ENCODE measurements at places on chromosomes 1 and 21.

DNA sequence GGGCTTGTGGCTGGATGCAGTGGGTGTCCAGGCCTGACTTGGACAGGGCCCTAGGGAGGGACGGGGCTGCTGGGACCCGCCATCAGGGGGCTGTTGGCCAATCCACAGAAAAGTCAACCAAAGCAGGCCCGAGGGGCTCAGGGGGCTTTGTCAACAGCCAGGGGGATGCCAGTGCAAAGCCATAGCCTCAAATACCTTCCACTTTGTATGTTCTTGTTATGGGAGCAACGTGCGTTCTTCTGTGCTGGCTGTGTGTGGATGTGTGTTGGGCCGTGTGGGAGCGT is 35.4 kb upstream of the ARF1 start:
- no peak for DNase-seq

- no peak for DNase-seq
These were observed 28.7 kb downstream of the KCNA3 start for GRCh38 chr1:110645821-110646735.

DNA sequence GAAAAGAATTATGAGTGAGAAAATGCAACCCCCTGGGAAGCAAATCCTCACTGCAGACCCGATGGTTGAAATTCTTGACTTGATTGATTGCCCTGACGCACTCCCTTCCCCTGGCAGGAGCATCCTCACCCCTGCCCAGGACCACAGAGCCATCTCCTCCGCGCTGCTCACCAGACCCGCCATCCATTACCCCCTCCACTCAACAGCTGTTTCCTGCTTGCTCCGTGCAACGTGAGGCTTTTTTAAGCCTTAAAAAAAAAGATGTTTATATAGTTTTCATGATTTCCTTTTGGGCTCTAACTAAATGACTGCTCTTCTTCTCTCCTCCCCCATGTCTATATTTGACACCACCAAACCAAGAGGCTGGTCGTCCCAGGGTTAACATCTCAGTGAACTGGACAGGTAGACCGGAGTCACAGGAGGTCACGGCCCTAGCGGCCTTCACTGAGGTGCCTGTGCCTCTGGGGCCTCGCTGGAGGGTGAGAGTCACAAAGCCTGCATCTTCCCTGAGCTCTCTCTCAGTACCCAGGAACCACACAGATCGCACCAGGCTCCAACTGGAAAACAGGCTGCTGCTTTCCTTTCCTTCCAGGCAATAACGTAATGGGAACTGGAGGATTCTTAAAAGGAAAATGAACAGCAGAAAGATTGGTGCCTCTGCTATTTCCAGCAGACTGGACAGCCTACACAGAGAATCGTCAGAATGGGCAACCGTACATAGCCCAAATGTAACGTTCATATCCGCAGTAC is 49.8 kb downstream of the ZBTB18 start:
- no peak for DNase-seq

DNA sequence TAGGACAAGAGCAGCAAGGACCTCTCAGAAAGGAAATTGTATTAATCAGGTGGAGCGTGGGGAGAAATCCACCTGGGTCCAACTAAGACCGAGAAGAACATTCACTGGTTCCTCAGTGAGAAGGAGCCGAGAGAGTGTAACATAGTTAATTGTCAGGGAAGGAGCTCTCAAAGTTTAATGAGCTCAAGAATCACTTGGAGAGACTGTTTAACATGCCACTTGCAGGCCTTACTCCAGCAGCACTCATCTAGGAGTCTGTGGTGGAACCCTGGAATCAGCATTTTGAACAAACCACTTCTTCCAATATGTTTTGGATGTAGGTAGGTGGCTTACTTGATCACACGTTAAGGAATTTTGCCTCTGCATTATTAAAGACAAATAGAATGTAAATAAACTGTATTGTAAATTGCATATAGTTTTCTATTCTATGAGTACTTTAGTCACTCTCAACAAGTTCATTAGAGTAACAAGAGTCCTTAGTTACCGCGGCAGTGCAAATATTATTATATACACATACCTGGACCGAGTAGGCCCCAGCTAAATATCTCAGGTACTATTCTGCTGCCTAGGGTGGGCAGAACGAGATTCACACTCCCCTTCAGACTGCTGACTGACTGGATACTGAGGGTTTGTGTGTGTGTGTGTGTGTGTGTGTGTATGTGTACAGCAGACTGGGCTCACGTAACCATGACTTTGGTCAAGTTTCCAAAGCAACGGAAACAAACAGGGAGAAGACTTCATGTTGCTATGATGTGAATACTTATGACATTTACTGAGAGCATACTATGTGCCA is 203.2 kb upstream of the USP24 start:
- DNase-seq: no peak

- no peak for DNase-seq
These were observed 122.3 kb downstream of the TLR5 start for GRCh38 chr1:223020770-223021169.

DNA sequence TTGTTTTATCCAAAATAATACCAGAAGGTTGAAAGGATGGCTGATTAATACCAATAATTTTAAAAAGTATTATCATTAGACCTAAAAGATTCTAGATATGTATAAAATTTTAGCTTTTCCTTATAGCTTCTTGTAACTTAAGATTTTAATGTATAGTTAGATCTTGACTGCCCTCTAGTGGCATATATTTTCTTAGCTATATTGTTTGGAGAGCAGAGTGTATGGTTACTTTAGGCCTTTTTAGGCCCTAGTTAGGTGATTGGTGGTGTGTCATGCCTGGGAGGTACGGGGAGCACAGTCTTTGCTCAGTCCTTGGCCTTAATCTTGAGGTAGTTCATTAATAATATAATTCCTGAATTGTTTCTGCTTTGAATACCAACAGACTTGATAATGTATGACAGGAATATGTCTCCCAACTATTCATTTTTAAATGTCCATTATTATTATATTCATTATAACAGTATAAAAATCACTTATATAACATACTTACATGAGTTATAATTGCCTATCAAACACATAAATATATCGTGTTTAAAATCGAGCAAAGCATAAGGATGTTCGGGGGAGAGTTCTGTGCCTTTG is 328.4 kb downstream of the ZP4 start:
- DNase-seq: no peak
